Myocyte (in vitro differentiated cells): ENCODE measurements at places on chromosomes 5 and 9. TPM values are rescaled to one million over a fixed set of nuclear protein-coding genes. Genes with fewer than 3 reads are reported as not detected.
A peak's percentile ranks its signal among the peaks of the same experiment; 100 is the strongest.

- no peak for DNase-seq
These were observed 369.9 kb upstream of the FAM174A start for GRCh38 chr5:100165309-100165708.

BRINP1 gene
- total RNA-seq: 0.47 and 1.4 TPM in 2 replicates

GRCh38 chr9:132003319-132003704 lies 76.4 kb downstream of the MED27 start:
- no peak for DNase-seq

RANBP3L gene
- 9.4 and 12.6 TPM in 2 replicates for total RNA-seq

DNA sequence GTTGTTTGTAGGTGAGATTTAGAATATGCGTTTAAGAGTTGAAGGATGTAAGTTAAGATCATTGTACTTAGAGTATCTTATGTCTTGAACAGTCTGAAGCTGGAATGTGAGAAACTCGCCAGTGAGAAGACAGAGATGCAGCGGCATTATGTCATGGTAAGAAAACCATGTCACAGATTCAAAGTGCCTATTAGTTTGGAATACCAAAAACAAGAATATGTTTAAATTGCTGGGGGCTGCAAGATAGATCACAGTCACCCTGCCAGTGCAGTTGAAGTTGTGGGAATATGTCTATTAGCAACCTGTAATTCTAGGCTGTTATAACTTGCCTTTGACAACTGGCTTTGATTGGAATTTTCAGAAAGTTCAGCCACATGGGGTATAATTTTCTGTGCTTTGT lies 3.0 kb downstream of the TLE4 start:
- peak; percentile 40 for DNase-seq

GRCh38 chr9:81609782-81610739 lies 79.3 kb downstream of the TLE1 start:
- DNase-seq: peak; percentile 91

DNA sequence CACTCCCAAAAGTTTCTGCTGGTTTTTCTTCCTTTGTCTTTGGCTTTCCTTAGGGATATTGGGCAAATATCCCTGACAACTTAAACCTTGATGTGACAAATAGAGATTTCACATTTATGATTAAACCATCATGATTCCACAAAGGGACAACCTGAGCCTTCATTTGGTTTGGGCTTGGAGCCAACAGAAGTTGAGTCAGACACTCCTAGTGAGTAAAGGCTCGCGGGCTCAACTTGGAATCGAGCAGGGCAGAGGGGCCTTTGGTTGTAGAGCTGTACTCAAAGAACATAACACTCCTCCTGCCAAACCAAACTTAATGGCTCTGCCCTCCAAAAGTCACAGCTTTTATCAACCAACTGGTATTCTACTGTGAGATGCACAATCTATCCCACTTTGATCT lies 290.2 kb upstream of the MAP3K1 start:
- DNase-seq: no peak

DNA sequence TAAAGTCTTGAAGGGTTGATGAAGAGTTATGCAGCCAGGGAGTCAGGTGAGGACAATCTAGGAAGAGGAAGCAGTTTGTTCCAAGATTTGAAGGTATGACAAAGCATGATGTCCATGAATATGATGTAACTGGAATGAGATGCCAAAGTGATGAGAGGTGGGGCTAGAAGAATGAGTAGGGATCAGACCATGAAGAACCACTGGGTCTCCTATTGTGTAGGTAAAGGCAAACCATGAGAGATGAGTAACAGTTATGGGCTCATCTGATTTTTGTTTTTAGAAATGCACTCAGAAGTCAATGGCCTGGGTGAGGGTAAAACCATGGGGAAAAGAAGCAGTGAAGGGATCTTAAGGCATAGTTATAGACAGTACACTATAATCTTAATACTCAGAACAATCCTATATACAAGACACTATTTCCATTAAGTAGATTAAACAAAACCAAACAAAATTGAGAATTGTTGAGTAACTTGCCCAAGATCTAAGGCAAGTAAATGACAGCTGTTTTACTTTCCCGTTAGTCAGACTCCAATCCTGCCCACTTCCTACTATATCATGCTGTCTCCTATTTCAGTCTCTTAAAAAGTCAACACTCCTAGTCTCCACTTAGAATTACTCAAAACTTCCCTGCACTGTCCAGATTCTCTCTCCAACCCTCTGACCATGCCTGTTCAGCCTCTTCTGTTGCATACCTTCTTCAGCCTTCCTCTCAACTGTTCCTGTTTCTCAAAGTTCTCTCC lies 393.8 kb upstream of the MEF2C start:
- DNase-seq: peak; percentile 67

PRRT1B gene
- total RNA-seq: not detected in 2 replicates

GRCh38 chr9:33211695-33212393 lies 28.1 kb upstream of the SPINK4 start:
- no peak for DNase-seq

DNA sequence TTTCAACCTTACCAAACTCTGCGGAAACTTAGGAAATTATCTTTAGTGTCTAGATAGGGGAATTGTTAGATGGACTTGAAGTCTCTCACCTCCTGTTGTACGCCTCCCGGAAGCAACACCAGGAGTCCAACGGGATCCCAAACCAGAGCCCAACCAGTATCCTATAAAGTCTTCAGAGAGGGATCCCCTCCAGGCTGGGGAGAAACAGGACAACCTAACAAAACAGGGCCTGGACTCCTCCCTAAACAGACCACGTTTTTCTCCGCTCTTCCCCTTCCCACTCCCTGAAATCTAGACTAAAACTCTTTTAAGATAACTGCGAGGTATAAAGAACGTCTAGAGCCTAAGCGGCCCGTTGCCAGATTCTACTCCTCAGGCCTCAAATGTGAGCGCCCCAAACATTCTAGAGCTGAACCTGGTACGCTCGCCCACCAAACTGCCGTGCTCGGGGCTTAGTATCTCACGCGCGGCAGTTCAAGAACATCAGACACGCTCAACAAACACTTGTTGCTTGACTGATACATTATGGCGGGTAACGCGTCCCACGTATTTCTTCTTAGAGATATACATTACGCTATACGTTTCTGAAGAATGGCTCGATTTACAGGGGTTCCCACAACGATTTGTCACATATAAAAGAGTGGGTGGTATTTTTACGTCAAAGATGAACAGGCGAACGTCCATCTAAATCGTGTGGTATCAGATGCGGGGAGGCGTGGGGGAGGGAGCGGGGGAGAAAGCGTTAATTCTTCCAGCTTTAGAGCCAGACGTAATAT lies 663 bp upstream of the SMIM27 start:
- DNase-seq: peak; percentile 28

FOXD4L3 gene
- total RNA-seq: not detected in 2 replicates

GRCh38 chr5:174167080-174167910 lies 121.8 kb downstream of the NSG2 start:
- DNase-seq: no peak

GRCh38 chr5:141420855-141421488 lies at the start of gene PCDHGA11:
PCDHGA11 (plus strand) TSS chr5:141421051; CDS start chr5:141421228, 177 bp downstream.
- DNase-seq: no peak

DNA sequence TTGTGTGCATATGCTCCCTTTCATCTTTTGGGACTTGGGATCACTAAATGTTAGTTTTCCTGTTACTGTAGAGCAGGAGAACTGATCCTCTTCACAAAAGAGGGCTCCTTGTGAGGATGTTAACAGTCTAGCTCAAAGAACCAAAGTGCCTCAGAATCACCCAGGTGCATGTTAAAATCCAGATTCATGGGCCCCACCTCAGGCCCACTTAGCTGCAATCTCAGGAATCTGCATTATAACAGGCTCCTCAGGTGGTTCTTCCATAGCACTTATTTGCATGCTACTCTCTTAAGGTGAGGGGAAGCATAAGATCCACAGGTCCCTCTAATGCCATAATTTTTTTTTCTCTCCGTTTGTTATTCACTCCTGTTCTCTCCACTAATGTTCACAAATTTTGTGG lies 14.8 kb upstream of the MEF2C start:
- DNase-seq: no peak

NMUR2 gene
- not detected in 2 replicates for total RNA-seq

SPTAN1 gene
- 519 and 564 TPM in 2 replicates for total RNA-seq

DNA sequence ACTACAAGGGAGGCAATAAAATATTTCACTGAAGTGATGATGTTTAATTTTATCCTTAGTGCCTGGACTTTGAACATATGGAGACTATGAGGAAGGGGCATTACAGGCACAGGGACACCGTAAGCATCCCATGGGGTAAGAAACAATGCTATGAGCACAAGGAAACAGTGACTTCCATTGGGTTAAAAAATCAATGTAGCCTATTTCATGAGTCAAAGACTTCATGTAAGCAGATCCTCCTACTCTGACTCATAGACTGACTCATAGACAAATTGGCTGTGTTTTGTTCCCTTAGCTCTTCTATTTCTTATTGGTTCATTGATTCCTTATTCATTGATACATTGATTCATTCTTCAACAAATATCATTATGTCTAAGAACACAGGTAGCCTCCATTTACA lies 351.0 kb downstream of the PRELID2 start:
- DNase-seq: peak; percentile 23

DMGDH gene
- total RNA-seq: 0.48 and 1.5 TPM in 2 replicates

DNA sequence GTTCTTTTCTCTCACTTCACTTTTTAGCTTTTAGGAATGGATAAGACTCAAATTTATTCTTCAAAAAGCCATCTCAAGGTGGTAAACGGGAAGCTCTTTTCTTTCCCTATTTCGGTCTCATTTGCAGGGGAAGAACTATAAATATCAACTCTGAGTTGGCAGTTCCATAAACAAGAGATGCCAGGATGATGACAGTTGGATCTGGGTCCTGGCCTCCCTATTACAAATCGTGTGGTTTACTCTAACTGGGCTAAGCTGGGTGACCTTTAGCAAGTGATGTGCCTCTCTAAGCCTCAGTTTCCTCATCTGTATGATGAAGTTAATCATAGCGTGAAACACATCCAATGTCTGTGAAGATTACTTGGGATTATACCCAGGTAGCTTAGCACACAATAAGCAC lies 44.2 kb downstream of the TLE4 start:
- peak; percentile 57 for DNase-seq

GRCh38 chr5:129698661-129699060 lies 49.2 kb upstream of the MINAR2 start:
- DNase-seq: no peak

- no peak for DNase-seq
These were observed 20.7 kb downstream of the SKP2 start for GRCh38 chr5:36172599-36172998.

DNA sequence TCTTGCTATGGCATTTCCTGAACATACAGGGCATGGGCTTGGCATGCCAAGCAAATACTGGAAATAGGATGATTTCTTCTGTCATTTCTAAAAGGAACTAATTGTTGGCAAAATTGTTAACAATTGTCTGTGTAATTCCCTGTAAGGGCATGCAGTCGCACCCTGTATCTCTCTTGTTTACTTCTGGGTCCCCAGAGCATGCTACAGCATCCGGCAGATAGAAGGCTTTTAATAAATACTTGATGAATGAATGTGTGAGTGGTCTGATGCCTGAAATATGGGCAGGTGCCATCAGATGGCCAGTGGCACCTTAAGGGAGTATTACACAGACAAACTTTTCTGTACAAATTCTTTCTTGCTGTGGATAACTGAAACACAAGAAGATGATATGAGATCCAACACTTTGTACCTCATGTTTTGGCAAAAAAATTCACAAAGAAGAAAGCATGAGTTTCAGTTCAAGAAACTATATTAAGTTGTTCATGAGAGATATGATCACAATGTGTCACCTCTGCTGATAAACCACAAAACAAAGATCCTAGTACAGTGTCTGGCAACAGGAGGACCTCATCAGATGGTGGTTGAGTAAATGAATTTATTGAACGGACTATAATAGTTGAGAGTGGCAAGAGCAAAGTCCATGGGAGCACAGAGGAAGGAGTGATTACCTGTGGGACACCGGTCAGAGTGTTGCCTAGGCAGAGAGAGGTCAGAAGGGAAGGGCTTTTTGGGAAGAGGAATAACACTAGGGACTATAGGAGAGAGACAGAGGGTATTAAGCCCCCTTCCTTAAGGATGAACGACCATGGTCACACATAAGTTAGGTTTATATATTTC lies 194.2 kb downstream of the ATP10B start:
- no peak for DNase-seq

FAT2 gene
- total RNA-seq: under 0.01 and 0.10 TPM in 2 replicates

GRCh38 chr5:43336159-43336558 lies 22.9 kb upstream of the HMGCS1 start:
- no peak for DNase-seq
